NCI-H2029 treated with DMSO at 0.1 percent for 48 hours (cell line): ENCODE measurements at places on chromosomes 1 and 21.

DNA sequence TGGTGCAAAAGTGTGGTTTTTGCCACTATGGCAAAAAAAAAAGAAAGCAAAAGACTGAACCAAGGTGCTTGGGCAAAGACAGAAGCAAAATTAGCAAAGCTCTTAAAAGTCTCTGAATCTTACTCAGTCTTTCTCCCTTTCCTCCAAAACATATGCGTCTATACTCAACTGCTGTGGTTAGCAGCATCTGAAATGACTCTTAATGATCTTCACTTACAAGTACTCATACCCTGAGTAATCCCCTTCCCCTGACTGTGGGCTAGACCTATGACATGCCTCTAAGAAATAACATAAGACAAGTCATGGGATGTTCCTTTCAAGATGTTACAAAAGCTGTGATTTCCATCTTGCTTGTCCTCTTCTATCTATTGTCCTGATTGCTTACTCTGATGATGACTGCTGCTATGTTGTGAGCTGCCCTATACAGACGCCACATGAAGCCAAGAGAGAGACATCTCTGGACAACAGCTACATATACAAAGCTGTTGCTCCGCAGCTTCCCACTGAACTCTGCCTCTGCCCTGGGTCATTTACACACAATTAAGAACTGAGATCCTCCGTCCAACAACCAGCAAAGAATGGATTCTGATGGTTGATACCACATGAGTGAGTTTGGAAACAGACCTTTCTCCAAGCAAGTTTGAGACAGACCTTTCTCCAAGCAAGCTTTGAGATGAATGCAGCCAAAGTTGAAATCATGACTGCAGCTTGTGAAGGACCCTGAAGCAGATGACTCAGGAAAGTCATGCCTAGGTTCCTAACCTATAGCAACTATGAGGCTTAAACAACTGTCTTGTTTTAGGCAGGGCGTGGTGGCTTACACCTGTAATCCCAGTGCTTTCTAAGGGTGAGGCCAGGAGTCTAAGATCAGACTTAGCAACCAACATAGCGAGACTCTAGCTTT is 55.2 kb downstream of the PUM1 start:
- no peak for DNase-seq

DNA sequence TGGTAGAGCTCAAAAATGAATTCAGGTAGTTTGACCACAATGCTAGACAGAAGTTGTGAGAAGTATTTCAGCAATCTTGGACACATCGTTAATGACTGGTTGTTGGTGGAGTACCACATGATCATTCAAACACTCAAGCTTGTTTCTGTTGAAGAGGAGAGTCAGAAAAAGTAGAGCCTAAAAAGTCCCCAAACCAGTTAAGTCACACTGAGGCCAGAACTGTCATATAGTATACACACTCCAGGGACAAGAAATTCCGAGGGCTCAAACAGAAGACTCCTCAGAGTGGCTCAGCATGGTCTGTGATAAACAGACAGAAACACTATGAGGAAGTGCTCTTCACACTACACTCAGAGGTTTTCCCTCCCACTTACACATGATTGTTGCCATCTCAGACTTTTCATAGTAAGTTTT is 5.8 kb downstream of the TRIM33 start:
- no peak for DNase-seq

DNA sequence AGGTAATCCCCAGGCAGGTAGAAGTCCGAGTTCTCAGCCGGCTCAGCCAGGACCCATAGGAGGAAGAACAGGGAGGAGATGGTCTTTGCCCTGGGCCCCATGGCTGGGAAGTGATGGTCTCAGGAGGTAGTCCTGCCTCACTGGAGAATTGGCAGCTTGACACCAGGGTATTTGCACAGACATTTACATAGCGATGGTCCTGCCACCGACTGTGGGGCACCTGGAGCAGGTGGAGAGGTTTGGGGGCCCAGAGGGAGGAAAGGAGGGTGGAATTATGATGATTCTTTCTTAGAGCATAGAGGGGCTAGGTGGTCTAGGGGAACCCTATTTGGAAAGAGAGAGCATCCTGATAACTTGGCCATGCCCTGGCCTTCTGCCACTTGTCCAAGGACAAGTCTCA is at the start of gene TAS1R2:
Gene TAS1R2, minus strand, starts transcription at position 101 of the 400 bp plus-strand sequence. Its CDS starts 0 bp downstream, at position 101.
- DNase-seq, result no peak

DNA sequence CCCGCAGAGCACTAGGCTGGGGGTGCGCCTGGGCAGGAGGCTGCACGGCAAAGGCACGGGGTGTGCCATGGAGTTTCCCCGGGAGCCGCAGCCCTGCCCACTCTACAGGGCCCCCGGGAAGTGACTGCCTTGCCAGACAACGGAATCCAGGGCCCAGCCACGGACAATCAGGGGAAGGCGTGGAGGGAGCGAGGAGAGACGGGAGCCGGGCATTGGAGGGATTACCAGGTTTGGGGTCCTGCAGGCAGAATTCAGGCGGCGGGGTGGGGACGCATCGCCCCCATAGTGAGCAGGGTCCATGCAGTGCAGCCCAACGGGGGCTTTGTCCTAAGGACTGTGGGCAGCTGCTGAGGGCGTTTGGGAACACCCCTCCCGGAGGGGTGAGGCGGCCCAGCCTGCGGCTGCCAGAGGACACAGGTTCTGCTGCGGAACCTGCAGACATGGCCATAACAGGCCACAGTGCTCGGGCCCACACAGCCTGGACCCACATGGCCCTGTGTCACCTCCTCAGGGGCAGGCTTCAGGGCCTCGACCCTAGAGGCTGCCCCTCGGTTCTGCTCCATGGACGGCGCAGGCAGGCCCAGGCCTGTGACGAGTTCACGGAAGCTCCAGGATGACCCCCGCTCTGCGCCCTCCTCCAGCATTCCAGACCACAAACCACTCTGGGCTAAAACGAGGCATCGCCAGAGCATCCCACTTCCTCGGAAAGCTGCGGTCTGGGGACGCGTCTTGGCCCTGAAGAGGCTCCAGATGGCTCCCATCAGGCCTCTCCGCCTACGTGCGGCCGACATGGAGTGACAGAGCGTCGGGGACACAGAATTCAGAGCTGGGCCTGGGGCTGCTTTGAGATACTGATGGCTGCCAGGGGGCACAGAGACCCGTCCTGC is 54.5 kb downstream of the COL6A1 start:
- no peak for DNase-seq

DNA sequence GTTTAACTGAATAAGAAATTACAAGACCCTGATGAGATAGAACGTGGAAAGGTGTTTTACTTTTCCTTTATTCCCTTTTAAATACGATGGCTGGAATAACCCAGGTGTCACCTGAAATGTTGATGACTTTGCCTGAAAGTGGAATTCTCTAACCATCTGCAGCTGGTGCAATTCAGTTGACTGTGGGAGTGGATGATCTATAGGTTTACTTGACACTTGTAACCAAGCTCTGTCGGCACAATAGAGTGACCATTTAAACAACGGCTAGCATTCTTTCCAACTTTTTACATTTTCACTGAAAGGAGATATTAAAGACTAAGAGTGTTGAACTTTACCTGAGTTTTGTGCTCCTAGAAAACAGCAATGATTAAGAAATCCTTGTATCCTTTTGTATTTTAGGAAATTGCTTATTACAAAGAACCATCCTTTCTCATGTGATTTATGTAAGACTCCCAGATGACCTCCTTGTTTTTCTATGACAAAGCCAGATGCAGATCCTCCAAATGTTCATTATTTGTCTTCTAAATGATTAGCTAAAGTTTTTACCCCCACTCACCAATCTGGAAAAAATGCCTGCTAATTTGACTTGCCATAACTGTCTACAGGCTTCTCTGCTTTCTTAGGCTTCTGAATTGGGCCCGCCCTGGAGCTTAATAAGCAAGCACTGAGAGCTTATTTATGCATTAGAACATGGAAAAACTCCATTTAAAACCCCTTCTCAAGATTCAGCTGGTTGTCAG is 129.5 kb upstream of the LRRC7 start:
- DNase-seq, result no peak

DNA sequence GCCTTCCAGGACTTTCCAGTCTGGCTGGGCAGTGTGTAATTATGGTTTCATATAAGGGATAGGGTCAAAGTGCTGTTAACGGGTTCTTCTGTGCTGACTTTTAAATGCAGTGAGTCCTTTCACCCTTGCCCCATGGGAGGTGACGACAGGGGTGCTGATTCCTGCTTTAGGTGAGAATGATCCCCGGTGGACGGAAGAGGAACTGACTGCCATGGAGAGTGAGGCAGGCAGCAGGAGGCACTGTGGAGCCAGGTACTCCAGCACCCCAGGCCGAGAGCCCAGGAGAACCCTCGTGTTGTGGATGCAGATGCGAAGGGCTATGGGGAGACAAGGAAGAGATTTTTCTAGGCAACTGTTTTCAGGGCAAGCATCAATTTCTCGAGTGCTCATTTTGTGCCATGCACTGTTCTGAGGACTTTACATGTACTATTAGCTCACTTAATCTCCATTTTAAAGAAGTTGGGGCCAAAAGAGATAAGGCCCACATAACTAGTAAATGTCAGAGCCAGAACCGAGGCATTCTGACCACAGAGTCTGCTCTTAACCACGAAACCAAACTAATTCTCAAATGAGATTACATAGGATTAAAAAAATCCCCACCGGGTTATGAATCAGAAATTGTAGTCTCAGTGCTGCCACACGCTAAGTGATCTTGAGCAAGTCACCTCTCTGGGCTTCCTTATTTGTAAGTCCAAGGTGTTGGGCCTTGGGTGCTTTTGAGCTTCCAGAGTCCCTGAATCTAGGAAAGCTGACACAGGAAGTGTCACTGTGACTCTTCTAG is 28.2 kb downstream of the STPG1 start:
- DNase-seq, result no peak

DNA sequence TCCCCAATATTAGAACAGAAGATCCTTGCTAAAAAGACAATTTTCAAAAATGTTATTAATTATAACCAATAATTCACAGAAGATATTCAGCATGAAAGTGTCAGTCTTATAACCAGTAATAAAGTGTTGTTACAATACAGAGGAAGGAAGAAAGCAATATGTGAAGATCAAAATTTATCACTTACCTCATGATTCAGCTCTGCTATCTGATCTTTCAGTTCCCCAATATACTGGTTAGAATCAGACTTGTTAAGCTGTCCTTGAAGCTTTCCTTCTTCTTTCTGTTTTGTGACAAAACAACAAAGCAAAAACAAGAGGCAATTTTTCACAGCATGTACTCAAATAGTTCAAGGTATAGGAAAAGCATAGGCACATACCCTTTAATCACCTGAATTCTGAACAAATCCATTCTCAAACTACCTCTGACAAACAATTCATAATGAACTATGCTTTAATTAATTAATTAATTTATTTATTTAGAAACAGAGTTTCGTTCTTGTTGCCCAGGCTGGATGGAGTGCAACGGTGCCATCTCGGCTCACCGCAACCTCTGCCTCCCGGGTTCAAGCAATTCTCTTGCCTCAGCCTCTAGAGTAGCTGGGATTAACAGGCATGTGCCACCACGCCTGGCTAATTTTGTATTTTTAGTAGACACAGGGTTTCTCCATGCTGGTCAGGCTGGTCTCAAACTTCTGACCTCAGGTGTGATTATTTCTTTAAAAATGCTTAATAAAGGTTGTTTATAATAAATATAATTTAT is 76.9 kb upstream of the GFI1 start:
- DNase-seq, result no peak

DNA sequence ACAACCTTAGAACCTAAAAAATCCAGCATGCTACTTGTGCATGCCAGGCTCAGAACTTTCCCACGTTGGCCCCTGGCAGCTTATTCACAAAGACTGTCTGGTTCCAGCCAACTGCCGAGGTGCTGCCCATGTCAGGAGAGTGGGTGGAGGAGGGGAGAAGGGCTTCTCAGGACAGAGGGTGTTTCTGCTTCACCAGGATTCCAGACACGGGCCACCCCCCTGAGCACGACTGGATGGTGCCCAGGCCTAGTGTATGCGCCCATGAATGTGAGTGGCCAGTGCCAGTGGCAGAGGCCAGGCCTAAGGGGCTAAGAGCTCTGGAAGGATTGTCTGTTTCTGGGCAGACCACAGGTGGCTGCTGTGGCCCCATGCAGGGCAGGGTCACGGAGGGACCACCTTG is 148.2 kb upstream of the COL6A1 start:
- DNase-seq, result no peak

GRCh38 chr1:246450611-246451251 is 56.3 kb downstream of the SMYD3 start:
- DNase-seq, result peak; percentile 92

GRCh38 chr1:203075236-203076030 is 10.4 kb downstream of the MYOG start:
- DNase-seq, result no peak

GRCh38 chr1:64043976-64044375 is 159.4 kb upstream of the UBE2U start:
- DNase-seq, result no peak

DNA sequence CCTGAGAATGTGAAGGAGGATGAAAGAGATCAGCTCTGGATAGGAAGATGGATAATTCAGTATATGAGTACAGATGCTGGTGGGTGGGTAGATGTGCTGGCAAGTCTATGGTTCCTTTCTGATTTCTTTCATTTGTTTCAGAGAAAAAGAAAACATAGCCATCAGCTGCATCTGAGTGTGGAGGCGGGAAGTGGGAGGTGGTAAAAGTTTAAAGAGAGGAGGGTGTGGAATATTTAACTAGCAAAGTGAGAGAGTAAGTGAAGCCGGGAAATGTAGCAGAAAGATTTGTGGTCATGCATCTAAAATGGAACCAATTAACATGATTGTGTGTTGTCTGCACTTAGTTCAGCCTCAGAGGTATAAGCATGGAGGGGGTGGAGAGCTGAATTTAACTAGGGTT is 16.4 kb downstream of the RPE65 start:
- no peak for DNase-seq

- DNase-seq, result no peak
Observed at GRCh38 chr1:113027449-113027848, 45.5 kb upstream of the LRIG2 start.

DNA sequence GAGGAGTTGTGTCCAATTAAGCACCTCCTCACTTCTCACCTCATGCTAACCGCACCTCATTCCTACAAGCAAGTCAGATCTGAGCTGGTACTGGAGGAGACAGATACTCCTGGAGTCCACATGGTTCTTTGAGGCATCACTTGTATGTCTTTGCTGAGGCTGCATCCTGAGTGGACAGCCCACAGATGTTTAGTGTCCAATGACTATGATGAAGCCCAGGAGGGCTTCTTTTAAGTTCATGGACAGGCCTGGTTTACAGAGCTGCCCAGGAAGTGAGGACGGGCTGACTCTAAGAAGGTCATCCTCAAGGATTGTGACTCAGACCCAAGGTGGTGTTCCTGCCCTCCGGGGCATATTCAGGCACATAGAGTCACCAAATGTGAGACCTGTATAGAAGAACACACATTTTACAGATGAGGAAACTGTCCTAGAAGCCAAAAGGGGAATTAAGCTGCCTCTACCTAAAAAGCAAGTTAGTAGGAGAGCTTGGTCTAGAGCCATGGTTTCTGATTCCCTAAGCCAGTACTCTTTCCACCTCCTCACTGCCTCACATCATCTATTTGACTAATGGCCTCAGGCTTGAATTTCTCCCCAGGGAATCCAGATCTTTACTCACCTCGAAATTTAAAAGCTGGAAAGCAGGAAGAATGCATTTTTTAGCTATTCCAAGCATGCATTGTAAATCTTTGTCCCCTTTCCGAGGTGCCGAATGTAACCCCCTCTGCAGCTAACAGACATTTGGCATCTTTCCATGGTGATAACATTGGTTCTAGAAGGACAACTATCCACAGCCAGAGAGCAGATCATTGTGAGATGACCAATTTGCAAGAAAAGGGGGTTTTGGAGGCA is 228.1 kb downstream of the OMA1 start:
- DNase-seq, result no peak
